ENCODE measurements at places on chromosomes 12 and 14.

DNA sequence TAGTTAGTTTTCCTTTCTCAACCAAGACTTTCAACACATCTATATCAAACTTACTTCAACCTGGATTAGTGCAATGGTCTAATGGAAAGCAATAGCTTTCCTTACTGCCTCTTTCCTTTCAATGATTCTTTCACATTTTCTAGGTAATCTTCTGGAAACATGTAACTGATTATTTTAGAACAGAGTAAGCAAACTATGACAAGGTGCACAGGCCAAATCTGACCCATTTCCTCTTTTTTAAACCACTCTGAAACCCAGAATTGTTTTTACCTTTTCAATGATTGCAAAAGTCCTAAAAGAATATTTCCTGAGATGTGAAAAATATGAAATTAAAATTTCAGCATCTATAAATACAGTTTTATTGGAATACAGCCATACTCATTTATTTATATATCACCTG, 81.6 kb upstream of the TMTC2 start:
- no peak for DNase-seq

GRCh38 chr14:95446470-95446869, 70.0 kb downstream of the SYNE3 start:
- no peak for DNase-seq

- no peak for DNase-seq
Observed at GRCh38 chr12:108738170-108738569, 6.9 kb upstream of the CORO1C start.

- peak; percentile 83 for DNase-seq
Observed at GRCh38 chr14:77026166-77026929, 2.2 kb downstream of the IRF2BPL start.

All from right kidney (tissue), 9 donors.